GDM1 (cell line): ENCODE measurements at places on chromosomes 4 and X.

DNA sequence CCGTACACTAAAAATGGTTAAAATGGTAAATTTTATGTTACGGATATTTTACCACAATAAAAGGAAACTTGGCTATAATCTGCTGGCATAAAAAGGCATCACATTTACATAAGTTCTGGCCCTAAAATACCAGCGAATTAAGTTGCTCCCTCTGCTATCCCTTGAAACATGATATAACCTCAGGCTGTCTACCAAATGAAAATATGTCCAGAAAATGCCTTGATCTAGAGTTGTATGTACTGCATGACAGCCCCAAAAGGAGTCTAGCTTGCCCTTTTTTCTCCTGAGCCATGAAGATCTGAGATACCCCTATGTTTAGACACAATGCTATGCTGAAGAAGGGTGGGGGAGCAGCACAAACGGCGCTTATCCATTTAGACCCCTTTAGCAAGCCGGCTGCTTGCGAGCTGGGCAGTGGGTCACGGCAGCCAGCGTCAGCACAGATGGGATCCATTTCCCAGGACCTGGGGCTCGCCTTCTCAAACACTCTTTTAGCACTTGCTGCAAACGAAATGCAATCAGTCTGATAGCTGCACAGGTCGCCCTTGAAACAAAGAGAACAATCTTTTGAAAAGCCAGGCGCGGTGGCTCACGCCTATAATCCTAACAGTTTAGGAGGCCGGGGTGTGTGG lies 77.0 kb downstream of the AFAP1 start:
- DNase-seq, result no peak

GRCh38 chr4:52957835-52958631 lies 95.9 kb downstream of the RASL11B start:
- no peak for DNase-seq

- no peak for DNase-seq
Observed at GRCh38 chr4:86338989-86339388, 20.9 kb downstream of the MAPK10 start.

DNA sequence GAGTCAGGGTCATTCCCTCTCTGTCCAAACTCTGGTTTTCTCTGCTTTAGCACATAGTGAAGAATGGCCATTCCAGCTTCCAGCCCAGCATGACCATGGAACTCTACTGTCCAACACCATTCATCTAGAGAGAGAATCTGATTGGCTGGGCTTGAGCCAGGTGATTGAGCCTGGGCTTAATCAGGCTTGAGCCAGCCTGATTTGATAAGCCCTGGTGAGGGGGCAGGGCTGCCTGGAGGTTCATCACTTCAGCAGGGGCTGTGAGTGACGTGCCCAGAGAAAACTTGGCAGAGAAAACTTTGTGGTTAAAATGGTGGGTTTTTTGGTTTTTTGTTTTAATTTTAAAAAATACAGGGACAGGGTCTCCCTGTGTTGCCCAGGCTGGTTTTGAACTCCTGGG lies 62.5 kb downstream of the KIAA0232 start:
- DNase-seq, result no peak

DNA sequence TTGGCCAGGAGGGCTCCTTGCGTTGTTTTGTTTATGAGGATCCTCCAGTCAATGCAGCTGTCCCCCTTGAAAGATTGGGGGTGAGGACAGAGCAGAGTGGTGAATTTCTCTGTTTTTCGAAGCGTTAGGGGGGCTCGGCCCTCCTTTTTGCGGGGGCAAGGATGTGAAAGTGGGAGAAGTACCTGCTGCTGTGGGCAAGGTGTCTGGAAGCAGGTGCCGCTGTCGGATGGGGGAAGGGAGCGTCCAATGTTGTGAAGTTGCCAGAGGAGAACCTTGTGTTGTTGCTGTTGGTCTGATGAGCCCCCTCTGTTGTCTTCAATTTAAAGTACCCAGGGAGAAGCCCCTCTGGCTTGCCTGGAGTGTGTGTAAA lies 613 bp downstream of the GLRB start:
- DNase-seq, result no peak
